ENCODE measurements at places on chromosomes 4 and X. TPM values are rescaled to one million over a fixed set of nuclear protein-coding genes. Genes with fewer than 3 reads are reported as not detected.

DNA sequence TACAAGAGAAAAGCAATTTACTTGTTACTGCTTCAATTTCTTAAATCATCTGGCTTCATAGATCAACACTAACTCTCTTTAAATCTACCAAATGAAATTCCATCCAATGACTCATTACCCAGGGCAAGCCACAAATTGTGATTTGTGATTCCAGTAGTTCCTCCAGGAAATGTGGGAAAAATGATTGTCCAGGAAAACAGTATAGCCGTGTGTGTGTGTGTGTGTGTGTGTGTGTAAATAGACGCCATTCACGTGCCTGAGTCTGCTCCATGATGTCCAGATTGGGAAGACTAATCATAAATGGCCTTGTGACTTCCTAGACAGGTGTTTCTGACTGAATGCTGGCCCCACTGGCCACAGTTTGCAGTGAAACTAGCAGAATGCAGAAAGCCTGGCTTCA, 121.3 kb downstream of the HS6ST2 start:
- no peak for DNase-seq

Gene RHOXF2
- total RNA-seq: not detected

Gene SLC4A4
- 0.51 TPM for total RNA-seq

GRCh38 chr4:91019513-91019912, 892.3 kb downstream of the CCSER1 start:
- DNase-seq: no peak

GRCh38 chr4:67556436-67556835, 2.1 kb upstream of the STAP1 start:
- no peak for DNase-seq

DNA sequence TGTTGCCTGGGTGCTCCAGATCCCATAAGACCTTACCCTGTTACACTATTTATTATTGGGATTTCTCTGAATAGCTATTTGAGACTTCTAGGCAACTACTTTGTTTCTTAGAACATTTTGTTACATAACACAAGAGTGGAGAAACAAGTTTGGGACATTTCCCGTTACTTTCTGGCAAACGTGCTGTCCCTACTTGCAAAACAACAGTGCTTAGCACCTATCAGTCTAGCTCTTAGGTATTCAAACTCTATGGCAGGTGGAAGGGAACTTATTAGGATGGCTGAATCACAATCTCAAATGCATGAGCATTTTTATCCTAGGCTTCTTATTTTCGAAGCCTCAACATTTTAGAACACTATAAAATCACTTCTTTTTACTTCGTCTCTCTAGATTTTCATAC, 613.6 kb downstream of the DMD start:
- no peak for DNase-seq

Gene CPXCR1
- total RNA-seq: not detected

DNA sequence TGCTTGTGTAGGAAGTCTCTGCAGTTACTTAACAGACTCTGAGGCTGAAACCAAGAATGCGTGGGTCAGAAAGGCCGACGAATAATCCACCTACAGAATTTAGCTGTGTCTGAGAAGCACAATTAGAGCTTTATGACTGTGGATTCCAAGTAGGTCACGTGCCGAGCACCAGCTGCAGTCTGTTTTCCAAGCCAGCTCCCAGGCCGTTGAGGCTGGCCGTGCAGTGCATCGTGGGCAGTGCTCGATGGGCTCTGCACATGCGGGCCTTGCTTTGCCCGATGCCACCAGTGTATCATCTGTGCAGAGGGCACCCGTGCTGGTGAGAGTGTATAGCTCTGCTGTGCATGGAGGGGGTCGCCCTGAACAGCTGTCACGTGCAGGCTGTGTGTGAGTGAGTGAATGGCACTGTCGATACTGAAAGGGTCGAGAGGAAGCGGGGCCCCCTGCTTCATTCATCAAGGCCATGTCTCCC, 67.5 kb upstream of the CLDN34 start:
- DNase-seq: no peak

GRCh38 chr4:56426273-56426672, 9.1 kb downstream of the PPAT start:
- no peak for DNase-seq

DNA sequence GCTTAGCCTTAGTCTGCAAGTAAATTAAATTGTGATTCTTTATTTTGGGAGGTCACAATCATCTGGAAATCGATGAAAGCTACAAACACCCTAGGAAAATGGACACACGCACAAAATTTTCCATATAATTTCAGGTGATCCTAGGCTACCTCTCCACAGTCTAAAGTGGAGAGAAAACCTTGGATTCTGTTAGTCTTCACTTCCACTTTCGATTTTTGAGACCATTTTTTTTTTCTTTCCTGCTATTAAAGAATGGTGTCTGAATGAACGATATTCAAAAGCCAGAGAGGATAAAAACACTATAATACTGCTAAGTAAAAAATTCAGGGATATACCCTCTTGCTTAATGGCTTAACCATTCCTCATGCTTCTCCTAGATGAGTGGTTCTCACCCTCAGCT, 1.7 kb downstream of the FBXL5 start:
- DNase-seq: no peak

Gene MMRN1
- 70.9 TPM for total RNA-seq

All from uterus (tissue), 4 donors.